Central memory CD8-positive, alpha-beta T cell (primary cell): ENCODE measurements at places on chromosomes 5 and 9.

DNA sequence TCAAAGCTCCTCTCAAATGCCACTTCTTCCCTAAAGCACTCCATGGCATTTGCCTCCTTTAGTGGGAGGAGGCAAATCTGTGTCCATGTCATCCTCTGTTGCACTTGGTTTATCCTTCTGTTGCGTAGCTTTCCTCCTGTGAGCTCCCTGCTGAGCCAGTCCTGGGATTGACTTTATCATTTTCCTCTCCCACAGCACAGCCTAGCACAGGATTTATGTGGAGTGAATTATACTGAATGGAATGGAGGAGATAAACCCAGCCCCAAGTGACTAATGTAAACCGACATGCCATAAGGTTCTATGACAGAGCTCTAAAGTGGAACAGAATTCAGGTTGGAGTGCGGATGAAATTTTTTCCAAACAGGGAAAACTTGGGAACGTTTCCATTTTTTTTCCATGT lies 26.4 kb upstream of the TOMM5 start:
- H3K27ac ChIP-seq, result no peak overlapping the region
- peaks cover 6% of the 10 kb centered on the region for H3K27me3 ChIP-seq
- no peaks in the 10 kb centered on the region for H3K4me1 ChIP-seq

GRCh38 chr9:88986776-88987175 lies 4.5 kb upstream of the S1PR3 start:
- no peaks in the 10 kb centered on the region for H3K36me3 ChIP-seq
- peaks cover 45% of the 10 kb centered on the region for H3K27me3 ChIP-seq
- H3K27ac ChIP-seq, result no peak overlapping the region
- DNase-seq, result no peak
- H3K4me1 ChIP-seq, result peaks cover 15% of the 10 kb centered on the region
- H3K4me3 ChIP-seq, result no peak overlapping the region

- H3K4me1 ChIP-seq, result no peaks in the 10 kb centered on the region
- H3K27ac ChIP-seq, result no peak overlapping the region
- peaks cover 23% of the 10 kb centered on the region for H3K27me3 ChIP-seq
- no peaks in the 10 kb centered on the region for H3K36me3 ChIP-seq
- no peak overlapping the region for H3K4me3 ChIP-seq
- no peak for DNase-seq
Measured at GRCh38 chr9:76756941-76757673, 7.1 kb upstream of the PCA3 start.

- H3K36me3 ChIP-seq, result no peaks in the 10 kb centered on the region
- peaks cover 78% of the 10 kb centered on the region for H3K27me3 ChIP-seq
- H3K4me3 ChIP-seq, result no peak overlapping the region
- H3K4me1 ChIP-seq, result no peaks in the 10 kb centered on the region
Measured at GRCh38 chr9:126113176-126113575, 213.5 kb upstream of the MVB12B start.
